ENCODE measurements at places on chromosomes 1 and 21.

DNA sequence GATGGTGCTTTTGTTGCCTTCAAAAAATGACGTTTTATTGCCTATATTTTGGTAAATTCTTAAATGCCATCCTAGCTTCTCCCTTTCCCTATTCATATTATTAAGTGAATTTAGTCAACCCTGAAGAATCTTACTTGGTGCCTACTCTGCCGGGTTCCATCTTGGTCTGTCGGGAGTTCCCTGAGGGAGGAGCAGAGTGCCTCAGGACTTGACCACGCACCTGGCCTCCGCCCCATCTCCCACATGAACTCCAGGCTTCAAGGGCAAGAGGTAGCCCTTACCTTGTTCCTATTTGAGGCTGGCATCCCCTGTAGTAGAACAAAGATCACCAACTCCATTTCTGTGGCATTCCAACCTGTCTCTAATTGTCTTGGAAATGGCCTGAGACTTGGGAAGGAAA lies 21.5 kb downstream of the VANGL2 start:
- DNase-seq: no peak

GRCh38 chr1:218527737-218528136 lies 182.6 kb downstream of the TGFB2 start:
- no peak for DNase-seq

DNA sequence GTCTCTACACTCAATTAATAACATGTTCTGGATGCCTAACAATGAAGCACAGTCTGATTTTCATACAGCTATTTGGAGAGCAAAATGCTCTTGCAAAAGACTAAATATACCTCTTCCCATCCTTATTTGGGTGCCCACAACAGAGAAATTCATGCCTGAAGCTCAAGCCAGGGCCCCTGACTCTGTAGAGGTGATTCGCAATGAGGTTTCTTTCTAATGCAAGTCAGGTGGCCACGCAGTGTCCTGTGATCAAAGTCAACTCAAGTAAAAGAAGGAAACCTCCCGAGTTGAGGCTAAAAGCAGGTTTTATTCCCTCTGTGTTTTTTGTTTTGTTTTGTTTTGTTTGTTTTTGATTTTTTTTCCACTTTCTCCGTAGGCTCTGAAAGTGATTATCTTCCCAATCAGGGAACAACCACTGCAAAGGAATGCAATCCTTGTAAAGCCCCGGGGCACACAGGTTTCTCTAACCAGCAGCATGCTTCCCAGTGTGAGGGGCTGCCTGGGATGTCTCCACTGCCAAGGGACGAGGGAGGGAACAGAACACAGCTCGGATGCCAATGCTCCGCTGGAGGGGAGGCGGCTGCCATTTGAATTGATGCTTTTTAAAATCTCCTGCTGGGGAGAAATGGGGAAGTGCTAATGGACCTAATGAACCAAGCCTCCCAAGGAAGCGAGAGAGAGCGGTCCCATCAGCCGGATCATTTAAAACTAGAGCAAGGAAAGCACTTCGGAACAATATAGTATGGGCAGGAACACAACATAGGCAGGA lies 73.8 kb upstream of the SSX2IP start:
- DNase-seq: peak; percentile 88

DNA sequence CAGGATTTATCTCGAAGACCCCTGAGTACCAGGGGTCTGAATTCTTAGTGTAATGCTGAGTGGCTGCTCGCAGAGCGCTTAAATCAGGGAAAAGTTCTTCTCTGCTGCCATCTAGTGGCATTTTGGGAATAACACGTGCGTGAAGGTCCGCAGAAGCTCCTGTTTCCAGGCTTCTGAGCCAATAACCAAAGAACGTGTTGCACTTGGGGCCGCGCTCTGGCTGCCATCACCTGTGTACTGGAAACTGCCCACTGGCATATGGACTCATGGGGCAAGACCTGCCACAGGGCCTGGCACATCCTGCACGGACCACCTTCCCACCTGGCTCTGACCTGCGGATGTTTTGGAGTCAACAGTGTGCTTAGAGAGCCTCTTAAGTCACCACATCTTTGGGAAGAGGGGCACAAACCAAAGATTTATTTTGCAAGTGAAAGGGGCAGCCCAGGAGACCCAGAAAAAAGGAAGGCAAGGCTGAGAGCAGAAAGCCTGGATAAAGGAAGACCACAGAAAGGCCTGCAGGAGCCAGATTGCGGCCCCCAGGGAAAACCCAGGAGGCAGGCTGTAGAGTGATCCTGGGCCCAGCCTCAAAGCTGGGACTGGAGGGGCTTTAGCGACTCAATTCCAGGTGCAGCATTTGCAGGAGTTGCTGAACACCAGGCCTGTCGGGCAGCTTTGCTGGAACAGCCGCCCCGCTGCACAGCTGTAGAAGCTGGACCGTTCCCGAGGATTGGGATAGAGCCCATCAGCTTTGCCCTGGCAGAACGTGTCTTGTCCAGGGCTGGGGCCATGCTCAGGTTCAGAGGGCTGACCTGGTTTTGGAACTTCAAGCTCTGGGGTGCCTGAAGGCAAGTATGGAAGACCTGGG lies 13.0 kb downstream of the CHIT1 start:
- peak; percentile 88 for DNase-seq

DNA sequence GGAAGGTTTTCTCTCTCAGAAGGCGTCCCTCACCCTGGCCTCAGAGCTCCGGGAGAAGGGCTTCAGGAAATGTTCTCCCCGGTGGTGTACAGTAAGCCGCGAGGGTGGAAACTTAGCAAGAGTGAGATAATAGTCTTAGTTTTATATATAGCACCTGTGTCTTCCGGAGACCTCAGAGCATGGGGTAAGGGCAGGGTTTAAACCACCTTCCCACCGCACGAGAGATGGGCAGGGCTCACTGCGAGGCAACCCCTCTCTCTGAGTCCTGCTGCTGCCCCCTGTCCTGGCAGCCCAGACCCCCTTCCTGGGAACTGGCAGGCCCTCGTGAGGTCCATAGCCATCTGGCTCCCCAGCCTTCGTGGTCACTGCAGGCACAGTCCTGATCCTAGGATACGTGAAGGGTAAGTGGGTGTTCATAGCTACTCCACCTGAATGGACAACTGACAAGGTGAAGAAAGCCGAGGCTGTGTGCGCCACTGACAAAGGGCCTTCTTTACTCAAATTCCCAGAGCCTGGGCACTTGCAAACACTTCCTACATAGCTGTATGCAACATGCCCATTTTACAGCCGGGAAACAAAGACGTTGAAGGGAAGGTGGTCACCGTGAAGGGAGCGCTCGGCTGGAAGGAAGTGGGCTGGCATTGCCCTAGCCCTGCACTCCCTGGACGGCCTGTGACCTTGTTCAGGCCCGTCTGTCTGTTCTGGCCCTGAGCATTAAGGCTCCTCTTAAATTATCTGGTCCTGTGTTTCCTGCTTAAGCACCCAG lies 26.9 kb downstream of the ITPKB start:
- no peak for DNase-seq

- no peak for DNase-seq
Measured at GRCh38 chr1:179055937-179056336, 25.9 kb upstream of the TOR3A start.

GRCh38 chr21:43793243-43793642 lies 3.9 kb downstream of the RRP1 start:
- no peak for DNase-seq

DNA sequence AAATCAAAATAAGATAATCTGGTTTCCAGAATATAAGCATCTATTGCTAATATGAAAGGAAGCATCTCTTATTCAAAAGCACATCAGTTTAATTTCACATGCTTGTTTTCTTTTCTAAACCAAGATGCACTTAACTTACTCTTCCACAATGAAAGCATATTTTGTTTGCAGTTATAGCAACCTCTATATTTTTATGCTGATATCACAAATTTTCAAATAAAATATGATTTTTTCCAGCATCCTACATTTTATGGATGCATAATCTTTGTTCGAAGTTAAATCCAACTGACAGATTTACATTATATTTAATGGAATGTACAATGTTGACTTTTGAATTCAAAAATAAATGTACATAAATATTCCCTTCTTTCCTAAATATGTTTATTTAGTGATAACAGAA lies 978.3 kb upstream of the B3GALT2 start:
- no peak for DNase-seq

DNA sequence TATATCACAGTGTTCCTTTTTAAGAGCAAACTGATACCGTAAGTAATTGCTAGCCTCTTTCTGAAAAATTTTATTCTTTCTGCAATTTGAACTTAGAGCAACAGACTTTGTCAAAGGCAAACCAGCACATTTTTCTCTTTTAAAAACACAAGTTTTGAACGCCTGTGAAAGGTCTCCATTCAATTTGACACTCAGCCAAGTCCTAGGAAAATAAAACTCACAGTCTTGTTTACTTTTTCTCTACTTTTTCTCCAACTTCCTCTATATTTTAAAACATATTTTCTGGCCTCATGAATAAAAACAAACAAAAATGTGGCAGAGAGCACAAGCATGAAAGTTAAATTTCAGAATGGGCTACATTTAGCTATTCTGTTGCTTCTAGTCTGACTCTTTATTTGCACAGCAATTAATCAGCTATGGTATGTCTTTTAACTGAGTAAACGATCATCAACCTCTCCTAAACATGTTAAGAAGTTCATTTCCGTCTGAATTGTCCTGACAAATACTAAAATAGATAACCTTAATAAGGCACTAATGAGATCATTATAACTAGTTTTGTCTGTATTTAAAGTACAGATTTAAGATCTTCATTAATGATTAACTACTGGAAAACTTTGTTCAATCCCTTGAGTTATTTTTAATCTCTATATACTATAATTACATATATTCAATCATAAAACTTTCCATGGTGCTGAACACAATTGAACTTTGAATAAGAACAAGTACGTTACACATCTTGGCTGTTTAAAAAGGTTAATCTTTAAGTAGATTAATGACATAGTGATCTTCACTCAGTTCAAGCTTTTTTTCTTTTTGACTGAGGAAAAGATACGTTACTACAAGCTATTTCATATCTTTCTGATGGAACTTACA lies 550.6 kb downstream of the PTBP2 start:
- no peak for DNase-seq

GRCh38 chr1:236978740-236979139 lies 25.5 kb downstream of the MT1HL1 start:
- DNase-seq: no peak

DNA sequence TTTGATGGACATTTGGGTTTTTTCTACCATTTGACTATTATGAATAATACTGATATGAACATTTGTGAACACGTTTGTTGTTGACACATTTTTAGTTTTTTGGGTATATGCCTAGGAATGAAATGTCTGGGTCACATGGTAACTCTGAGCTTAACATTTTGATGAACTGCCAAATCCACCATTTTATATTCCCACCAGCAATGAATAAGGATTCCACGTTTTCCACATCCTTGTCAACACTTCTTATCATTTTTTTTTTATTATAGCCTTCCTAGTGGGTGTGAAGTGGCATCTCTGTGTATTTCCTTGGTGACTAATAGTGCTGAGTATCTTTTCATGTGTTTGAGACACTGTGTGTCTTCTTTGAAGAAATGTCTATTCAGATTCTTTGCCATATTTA lies 67.6 kb downstream of the RASAL2 start:
- DNase-seq: no peak

GRCh38 chr1:75125161-75125726 lies 8.9 kb upstream of the LHX8 start:
- DNase-seq: no peak

DNA sequence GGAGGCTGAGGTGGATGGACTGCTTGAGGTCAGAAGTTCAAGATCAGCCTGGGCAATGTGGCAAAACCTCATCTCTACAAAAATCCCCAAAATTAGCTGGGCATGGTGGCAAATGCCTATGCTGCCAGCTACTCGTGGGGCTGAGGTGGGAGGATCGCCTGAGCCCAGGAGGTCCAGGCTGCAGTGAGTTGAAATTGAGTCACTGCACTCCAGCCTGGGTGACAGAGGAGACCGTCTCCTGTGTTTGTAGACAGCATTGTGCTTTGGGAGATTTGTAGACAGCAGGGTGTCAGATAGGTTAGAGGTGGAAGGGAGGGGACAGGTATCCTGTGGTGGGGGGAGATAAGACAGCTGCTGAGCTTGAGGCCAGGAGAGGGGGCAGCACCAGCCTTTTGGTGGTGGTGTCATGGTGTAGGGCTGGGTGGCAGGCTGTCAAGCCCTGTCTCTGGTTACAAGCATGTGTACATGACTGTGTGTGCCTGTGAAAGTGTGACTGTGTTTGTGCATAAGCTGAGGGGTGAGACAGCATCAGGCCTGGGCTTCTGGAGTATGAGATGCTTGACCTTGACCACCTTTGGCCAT lies 15.2 kb downstream of the PPFIA4 start:
- DNase-seq: no peak

DNA sequence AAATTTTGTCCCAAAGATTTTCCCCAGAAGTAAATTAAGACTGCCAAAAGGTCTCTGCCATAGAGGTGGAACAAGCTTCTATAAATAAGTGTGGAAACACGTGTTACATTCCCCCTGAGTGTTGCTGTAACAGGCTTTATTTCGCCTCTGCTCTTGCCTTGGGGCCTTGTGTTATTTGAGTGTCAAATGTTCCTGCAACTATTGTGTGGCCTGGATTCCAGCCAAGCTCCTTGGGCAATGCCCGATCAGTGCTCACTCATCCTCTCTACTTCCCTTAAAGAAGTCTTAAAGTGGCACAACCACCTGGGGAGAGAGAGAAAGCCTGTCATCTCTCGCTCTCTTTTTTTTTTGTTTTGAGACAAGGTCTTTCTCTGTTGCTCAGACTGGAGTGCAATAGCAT lies 156.7 kb downstream of the NR5A2 start:
- DNase-seq: no peak

DNA sequence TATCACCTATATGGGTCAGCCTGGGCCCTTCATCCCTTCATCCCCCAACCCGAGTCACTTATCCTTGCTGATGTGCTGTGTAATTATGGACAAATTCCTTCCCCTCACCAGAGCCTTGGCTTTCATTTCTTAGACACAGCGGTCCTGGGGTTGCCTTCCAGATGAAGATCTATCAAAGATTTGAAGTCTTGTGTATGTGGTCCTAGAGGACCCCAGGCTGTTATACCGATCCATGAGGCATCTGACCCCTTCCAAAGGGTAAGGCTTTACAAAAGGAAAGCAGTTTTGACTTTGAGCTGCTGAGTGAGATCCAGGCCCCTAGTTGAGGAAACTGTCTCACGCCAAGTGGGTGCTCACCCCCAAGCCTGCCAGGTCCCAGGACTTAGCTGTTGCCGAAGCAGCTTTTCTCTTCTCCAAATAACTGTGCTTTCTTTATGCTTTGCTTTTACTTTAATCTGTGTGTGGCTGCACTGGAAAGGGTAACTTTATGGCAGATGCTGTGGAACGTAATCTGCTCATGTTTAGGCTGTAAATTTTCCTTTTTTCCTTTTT lies 37.6 kb downstream of the MAN1C1 start:
- no peak for DNase-seq

GRCh38 chr1:9324246-9325096 lies 31.8 kb downstream of the SPSB1 start:
- no peak for DNase-seq

DNA sequence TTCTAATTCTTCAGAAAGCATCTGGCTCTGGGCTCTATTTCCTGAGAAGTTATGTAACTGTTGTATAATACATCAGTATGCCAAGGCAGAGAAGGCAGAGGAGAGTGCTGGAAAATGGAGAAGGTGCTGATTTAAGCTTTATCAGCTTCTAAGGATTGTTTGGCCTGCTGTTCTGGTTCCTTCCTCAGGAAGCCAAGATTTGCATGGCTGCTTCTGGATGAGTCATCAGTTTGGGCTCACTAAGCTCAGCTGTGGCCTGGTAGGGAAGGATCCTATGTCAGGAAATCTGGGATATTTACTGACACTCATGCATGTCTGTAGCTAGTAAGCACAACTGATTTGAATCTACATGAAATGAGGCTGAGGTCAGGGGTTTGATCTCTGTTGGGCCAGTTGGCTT lies 73.2 kb upstream of the ADGRL4 start:
- DNase-seq: peak; percentile 60

GRCh38 chr21:18274370-18274769 lies 29.7 kb downstream of the CHODL start:
- DNase-seq: no peak

GRCh38 chr1:115620453-115620852 lies 21.3 kb upstream of the VANGL1 start:
- no peak for DNase-seq
